ENCODE measurements at places on chromosomes 16 and 17.
A peak's percentile ranks its signal among the peaks of the same experiment; 100 is the strongest.

GRCh38 chr17:44829523-44830358, at the start of gene GJC1:
GJC1 (minus strand) TSS chr17:44830287; CDS start chr17:44805817, 24,470 bp downstream.
- DNase-seq, result peak; percentile 52

DNA sequence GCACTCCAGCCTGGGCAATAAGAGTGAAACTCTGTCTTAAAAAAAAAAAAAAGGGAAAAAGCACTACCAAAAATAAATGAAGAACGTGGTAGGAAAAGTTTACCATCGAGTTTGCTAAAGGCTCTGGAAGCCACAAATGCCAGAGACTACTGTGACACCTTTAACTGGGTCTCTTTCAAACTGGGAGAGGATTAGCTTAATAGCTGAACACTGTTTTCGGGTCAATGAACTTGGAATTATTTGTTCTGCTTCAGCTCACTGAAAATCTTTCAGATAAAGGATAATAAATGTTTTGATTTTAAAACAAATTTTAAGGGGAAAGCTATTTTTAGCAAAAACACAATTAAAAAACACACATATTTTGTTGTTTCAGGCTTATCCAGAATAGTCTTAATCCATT, 1.4 kb downstream of the RETREG3 start:
- DNase-seq, result no peak

GRCh38 chr17:76797241-76797840, 59.4 kb downstream of the MFSD11 start:
- DNase-seq, result no peak

- DNase-seq, result no peak
These were observed 32.6 kb upstream of the PIRT start for GRCh38 chr17:10870336-10871050.

- DNase-seq, result no peak
These were observed 112.3 kb upstream of the CLEC3A start for GRCh38 chr16:77910021-77910420.

GRCh38 chr17:39553341-39553945, 54.3 kb downstream of the NEUROD2 start:
- peak; percentile 67 for DNase-seq

DNA sequence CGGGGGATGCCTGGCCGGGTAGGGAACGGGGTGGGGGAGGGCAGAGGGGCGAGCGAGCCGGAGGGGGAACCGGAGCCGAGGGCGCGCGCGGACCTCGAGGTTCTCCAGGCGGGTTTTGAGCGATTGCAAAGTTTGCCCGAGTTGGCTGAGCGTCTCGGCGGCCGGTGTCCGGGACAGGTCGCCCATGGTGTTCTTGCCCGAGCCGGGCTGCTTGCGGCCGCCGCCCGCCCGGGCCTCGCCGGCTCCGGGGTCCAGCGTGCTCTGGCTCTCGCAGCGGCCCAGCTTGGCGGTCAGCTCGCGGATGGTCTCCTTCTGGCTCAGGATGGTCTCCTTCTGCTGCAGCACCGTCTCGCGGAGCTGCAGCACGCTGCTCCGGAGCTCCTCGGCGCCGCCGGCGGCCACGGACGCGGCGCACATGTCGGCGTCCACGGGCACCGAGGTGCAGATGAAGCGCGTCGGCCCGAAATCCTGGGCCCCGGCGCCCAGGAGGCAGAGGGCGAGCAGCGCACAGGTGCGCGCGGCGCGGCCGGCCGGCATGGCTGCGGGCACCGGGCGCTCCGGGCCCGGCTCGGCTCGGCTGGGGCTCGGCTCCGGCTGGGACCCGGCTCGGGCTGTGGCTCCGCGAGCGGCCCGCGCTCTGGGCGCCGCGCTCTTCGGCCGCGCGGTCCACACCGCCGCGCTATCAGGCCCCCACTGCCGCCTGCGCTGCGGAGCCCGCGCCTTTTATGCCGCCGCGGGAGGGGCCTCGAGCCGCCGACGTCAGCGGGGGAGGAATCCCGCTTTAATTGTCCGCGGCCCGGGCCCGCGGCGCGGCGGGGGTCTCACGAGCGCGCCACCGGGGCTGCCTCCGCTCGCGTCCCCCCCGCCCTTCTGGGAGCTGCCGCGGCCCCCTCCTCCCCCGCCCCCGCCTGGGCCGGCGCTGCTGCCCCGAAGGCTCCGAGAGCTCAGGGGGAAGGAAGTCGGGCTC, at the start of gene NPTX1:
Gene NPTX1 (minus strand): TSS at position 698 of the 967 bp plus-strand sequence. CDS start 161 bp downstream, at position 537.
- no peak for DNase-seq

DNA sequence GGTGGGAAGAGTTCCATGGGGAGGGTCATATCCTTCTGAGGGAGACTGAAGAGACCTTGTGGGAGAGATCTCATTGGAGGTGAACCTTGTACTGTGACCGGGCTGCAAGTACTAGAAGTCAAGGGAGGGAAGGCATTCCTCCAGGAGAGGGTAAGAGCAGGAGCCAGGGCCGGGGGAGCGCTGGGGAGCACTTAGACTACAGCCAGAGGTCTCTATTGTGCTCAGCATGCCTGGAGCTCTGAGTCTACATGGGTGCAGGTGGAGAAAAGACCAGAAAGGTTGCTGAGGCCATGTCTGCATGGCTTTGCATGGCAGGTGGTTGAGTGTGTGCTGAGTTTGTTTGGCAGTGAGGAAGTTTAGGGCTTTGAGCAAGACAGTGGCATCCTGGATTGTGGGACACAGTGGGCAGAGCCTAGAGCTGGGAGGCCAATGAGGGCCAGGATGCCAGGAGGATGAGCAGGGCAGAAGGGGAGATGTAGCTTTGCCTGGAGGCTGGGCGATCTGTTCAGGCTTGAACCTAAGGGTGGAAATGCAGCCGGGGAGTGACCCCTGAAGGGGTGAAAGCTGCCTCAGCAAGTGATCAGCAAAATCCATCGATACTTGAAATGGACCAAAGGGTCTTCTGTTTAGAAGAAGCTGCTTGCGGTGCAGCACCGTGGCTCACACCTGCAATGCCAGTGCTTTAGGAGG, 317.4 kb upstream of the TNRC6C start:
- DNase-seq, result no peak

- DNase-seq, result peak; percentile 71
These were observed 32.2 kb downstream of the FZD2 start for GRCh38 chr17:44589316-44590071.

GRCh38 chr16:82748026-82748425, 121.3 kb downstream of the CDH13 start:
- DNase-seq, result peak; percentile 31

DNA sequence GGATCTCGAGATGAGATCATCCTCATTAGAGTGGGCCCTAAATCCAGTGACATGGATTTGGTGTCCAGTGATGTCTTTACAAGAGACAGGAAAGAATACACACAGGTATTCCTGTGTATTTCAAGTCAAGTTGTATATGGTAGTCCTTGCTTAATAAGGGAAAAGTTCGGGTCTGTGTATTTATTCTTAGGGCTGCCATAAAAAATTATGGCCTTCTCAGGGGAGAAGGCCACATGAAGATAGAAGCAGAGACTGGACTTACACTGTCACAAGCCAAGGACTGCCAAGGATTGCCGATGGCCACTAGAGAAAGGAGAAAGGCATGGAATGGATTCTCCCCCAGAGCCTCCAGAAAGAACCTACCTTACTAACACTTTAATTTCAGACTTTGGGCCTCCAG, 8.3 kb downstream of the KRABD2 start:
- no peak for DNase-seq

- DNase-seq, result no peak
These were observed 25.2 kb upstream of the CRISPLD2 start for GRCh38 chr16:84794626-84795025.

DNA sequence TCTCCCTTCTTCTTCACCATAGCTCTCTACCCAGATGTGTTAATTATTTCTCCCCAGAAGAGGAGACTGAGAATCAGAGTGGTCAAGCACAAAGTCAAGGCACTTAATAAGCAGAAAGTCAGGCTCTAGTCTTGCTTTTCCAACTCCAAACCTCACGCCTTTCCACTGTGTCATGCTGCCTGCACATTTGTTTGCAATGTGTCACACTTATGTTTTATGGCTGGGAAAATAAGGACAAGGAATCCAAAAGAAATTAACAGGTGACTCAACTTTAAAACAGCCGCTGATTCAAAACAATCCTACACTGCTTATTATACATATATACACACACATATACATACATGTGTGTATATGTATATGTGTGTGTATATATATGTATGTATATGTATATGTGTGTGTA, 255.7 kb upstream of the DYNLRB2 start:
- DNase-seq, result peak; percentile 95

- DNase-seq, result no peak
These were observed 5.6 kb downstream of the CHD3 start for GRCh38 chr17:7894226-7894625.

GRCh38 chr17:60095381-60095780, 16.7 kb upstream of the HEATR6 start:
- DNase-seq, result no peak

DNA sequence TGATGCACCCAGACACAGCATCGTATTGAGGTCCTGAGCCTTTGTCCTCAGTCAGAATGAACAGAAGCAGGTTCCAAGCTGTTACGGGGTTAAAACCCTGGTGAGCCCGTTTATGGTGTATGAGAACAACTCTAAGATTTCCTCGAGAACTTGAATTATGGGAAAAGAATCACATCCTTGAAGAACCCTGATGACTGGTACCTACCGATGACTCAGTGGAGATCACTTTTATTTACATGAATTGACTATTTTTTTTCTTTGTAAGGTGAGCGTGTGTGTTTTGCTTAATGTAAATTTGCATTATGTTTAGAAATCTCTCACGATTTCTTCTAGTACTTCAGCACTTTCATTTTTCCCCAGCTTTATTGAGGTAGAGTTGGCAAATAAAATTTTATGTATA, 3.3 kb upstream of the KRTAP4-4 start:
- peak; percentile 23 for DNase-seq

DNA sequence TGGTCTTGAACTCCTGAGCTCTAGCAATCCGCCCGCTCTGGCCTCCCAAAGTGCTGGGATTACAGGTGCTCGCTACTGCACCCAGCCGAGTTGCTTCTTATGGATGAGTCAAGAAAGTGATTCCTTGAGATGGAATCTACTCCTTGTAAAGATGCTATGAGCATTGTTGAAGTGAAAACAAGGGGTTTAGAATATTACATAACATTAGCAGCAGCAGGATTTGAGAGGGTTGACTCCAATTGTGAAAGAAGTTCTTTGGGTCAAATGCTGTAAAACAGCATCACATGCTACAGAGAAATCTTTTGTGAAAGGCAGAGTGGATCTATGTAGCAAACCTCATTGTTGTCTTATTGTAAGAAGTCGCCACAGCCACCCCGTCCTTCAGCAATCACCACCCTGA, 72.7 kb downstream of the NT5M start:
- DNase-seq, result peak; percentile 34

GRCh38 chr16:11212798-11213196, 43.2 kb downstream of the SOCS1 start:
- DNase-seq, result no peak

DNA sequence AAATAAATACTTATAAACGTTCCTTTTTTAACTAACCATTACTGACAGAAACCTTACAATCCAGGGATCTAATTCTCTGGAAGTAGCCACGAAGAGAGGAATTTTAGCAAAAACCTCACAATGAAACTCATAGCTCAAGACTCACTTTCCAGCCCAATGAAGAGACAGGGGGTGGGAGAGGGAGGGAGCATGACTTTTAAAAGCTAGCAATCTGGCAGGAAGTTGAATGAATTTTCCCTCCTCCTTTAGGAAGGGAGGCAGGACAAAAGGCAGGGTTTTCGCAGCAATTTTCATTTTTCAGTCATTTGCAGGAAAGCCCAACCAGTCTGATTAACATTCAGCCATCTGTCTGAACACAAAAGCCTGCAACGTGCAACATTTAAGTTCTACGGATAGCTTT, 381.5 kb upstream of the PSMD7 start:
- DNase-seq, result no peak

GRCh38 chr16:86949630-86950029, 367.6 kb downstream of the C16orf95 start:
- no peak for DNase-seq

GRCh38 chr16:62475573-62475972, 439.3 kb upstream of the CDH8 start:
- no peak for DNase-seq

GRCh38 chr16:69188716-69189115, 1.8 kb downstream of the SNTB2 start:
- DNase-seq, result peak; percentile 77

GRCh38 chr17:47720754-47721533, 12.1 kb upstream of the TBX21 start:
- peak; percentile 64 for DNase-seq

DNA sequence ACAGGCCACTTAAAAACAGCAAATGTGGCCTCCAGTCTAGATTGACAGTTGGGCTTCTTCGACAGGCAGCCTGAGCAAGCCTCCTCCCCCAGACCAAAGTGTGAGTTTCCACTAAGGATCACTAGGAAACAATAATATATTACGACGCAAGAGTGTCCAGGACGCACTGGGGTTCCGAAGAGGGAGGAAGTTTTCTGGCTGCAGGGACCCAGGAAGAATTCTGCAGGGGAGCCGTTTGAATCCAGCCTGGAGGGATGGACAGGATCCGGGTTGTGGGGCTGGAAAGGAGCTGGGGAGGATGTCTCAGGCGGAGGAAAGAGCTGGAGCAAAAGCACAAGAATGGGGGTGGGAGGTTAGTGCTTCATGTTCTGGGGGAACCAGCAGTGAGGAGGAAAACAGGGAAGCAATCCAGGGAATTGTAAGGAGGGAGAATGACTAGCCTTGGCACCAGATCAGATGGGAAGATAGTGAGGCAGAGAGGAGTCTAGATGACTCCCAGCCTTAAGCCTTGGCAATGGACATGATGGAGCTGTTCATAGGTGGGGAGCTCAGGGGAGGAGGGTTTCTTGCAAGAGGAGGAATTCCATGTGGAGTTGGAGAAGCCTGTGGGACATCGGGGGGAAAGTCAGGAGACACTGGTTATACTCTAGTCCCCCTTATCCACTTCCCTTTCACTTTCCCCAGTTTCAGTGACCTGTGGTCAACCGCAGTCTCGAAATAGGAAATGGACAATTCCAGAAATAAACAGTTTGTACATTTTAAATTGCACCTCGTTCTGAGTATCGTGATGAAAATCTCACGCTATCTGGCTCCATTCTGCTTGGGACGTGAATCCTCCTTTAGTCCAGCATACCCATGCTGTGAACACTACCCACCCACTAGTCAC, 26.6 kb downstream of the NGFR start:
- peak; percentile 16 for DNase-seq

DNA sequence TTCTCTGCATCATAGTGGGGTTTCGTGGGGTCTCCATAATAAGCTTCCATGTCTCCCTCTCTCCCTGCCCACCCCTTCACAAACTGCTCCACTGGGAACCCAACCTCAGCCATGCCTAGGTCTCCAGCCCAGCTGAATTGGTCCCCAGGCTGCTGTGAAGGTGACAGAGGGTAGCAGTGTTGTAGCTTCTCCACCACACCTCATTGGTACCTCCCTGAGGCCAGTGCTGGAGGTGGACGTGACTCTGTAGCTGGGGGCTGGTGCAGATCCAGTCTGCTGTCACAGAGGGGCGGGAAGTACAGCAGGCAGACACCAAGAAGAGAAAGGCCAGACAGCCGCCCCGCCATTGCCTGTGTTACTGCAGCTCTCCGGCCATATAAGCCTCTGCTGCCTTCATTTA, 82.1 kb downstream of the OR1D5 start:
- DNase-seq, result no peak

GRCh38 chr17:74852237-74853047, 7.2 kb downstream of the GRIN2C start:
- peak; percentile 16 for DNase-seq

DNA sequence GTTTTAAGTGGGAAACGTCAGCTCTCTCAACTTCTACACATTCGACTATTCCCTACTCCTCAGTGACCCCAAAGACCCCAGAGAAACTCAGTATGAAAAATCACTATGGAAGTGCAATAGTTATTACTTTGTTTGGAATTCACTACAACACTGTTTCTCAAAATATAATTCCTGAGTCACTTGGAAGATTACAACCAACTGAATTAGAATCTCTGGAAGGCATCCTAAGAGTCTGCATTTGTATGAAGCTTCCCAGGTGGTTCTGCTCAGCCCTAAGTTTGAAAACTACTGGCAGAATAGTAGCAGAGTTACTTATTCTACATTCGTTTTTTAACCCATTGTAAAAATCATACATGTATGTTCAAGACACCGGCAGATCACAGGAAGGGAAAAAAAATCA, 525.6 kb downstream of the MAF start:
- no peak for DNase-seq
